ENCODE measurements at places on chromosomes 5 and 9.

DNA sequence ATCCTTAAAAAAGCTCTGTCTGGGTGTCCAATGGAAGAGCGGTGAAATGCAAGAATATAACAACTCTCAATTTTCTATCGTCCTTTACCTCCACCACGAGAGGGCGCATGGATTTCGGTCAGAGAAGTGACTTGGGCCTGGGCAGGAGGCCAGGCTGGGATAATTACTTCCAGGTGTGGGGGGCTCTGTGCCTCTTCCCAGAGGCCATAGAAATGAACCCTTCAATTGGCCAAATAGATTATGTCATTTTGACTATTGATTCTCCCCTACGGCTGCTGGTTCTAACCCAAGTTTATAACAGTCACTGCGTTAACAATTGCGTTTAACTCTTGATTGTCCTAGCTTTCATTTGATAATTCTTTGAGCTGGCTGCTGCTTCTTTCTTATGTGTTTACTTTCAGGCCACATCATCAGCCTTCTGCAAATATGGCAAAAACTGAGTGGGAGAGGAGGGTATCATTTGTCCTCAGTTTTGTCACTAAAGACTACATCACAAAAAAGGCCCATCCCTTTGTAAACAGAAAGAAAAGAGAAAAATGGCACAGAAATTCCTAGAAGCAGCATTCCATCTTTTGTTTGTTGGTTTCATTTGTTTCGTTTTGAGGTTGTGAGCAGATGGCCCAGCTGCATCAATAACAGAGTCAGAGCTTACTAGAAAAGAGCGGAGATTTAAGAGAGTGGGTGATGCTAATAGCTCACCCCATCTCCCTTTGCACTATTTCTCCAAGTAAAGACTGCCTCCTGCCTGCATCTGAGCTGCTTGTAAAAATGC lies 45.4 kb upstream of the ZFR start:
- peak; percentile 55 for DNase-seq

- no peak for DNase-seq
Observed at GRCh38 chr5:6096101-6096500, 282.2 kb downstream of the MED10 start.

- DNase-seq = no peak
Observed at GRCh38 chr5:129748913-129749880, 1.3 kb downstream of the MINAR2 start.

- no peak for DNase-seq
Observed at GRCh38 chr5:127112347-127112864, 39.1 kb upstream of the C5orf63 start.
